ENCODE measurements at places on chromosomes 12 and 14.

- no peak for DNase-seq
Observed at GRCh38 chr12:57623385-57623784, 9.6 kb downstream of the B4GALNT1 start.

DNA sequence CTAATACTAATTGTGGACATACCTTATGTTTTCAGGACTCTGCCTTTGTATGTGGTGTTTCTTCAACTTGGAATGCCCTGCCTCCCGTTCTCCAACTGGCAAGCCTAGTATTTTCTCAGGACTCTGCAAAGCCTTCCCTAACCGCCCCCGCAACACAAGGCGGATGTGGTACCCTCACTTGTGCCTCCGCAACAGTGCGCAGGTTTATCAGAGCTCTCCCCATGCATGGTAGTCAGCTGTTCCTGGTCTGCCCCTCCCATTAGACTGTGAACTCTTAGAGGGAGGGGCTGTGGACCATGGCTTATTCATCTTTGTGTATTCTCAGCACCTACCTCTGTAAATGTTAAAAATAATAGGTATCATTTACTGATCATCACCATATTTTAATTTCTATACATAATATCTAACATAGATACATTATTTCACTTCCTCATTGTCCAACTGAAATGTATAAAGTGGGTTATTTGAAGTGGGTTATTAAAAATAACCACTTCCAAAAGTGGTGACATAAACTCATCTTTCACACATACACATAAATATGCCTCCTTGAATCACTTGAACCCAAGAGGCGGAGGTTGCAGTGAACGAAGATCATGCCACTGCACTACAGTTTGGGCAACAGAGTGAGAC, 9.0 kb downstream of the LPAR5 start:
- peak; percentile 25 for DNase-seq

DNA sequence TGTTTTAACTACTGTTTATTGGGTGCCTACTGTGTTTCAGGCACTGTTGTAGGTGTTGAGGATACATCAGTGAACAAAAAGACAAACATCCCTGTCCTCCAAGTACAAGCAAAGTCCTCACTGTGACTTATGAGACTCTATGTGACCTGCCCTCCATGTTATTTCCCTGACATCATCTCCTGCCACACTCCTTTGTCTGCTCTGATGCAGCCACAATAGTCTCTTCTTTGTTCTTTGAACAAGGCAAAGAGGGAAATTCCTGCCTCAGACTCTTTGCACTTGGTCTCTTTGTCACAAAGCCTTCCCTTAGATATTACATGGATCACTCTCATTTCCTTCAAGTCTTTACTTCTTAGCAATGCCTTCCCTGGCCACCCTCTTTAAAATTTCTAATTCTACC, 240.1 kb upstream of the SRRM4 start:
- no peak for DNase-seq

GRCh38 chr14:74425525-74426201, 347 bp downstream of the SYNDIG1L start:
- DNase-seq = peak; percentile 66

GRCh38 chr14:77037938-77038568, 9.5 kb upstream of the IRF2BPL start:
- DNase-seq = peak; percentile 64

GRCh38 chr12:39587225-39587624, 32.4 kb downstream of the ABCD2 start:
- DNase-seq = peak; percentile 18

DNA sequence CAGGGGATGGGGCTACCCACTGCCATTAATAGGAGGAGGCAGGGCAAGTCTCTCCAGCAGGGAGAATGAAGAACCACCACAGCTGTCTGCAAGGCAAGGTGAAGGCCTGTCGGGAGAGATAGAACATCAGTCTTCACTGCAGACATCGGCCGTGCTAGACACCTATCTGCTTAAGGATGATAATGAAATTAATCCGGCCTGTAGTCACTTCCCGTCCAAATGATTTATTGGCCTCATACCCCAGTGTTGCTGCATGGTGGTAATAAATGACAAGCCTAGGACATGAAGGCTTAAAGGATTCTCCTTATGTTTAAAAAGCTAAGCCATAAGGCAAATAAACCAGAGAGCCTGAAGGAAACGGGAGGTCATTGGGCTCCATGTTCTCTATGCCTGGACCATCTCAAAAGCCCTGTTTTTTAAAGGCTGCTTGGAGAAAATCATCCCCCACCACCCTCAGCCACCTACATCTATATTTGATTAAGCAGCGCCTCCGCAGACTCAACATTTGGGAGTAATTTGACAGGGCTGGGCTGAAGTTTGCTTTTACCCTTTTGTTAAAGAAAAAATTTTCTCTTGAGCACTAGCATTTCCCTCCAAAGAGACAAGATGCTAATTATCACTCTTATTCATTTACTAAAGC, 137.7 kb downstream of the PLXNC1 start:
- no peak for DNase-seq

GRCh38 chr14:20934148-20934762, 21.0 kb upstream of the RNASE2 start:
- DNase-seq = peak; percentile 27

DNA sequence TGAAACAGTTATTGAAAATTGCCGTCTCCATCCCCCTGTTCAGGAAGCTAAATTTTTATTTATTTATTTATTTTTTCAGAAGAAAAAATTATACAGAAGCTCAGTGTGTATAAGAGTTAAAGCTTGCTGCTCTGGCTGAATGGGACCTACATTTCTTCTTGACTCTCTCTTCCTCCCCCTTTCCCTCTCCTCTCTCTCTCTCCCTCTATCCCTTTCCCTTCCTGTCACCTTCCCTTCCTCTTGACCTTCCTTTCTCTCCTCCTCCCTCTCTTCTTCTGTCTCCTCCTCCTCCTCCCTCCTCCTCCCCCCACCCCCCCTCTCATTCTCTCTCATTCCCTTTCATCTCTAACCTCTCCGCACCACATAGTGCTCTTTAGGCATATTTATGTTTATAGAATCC, 39.1 kb downstream of the APAF1 start:
- DNase-seq = no peak

DNA sequence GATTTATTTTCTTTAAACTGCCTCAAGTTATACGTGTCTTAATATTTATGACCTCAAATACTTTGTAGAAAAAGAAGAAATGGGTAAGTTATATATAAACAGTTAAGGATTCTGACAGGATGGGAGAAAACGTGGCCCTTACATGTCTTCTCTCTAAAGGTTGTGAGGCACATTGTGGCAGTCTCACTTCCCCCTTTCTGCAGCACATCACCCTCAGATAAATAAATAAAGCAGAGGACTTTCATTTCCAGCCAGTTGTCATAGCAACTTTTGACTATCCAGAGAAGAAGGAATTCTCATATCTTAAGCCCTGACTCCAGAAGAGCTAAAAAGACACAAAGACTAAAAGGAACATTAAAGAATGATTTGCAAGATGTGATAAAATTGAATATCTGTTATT, 28.8 kb upstream of the CEP83 start:
- DNase-seq = no peak

DNA sequence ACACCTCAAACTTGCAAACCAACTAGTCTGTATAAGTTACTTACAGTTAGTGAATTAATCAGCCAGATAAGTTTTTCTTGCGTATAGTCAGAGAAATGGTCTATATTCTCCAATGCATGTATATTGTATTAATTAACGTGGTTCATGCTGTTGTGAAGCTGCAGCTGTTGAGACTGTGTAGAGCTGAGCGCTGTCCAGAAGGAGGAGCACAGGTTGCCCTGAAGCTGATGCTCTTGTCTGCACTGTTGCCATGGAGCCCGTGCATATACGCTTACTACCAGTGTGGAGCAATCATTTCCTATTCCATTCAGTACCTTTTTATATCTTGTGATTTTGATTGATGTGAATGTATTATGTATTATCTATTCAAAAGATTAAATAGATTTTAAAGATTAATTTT, 74.3 kb upstream of the ARID2 start:
- peak; percentile 52 for DNase-seq

GRCh38 chr12:14975457-14975856, 2.6 kb downstream of the PDE6H start:
- DNase-seq = no peak

DNA sequence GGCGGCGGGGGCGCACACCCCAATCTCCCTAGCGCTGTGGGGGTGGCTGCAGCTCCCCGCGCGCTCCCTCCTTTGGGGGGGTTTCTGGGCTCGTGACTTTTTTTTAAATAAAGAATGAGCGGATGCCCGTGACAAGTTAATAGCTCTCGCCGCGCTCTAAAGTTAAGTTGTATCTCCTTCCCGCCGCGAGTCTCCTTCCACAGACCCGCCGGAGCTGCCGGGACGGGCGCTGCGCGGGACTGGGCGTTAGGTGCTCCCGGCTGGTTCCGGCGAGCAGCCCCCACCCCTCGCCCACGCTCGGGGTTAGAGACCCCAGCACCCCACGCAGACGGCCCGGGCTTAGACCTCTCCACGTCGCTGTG, 82.6 kb upstream of the HMGA2 start:
- DNase-seq = no peak

- peak; percentile 67 for DNase-seq
Observed at GRCh38 chr12:92144631-92145480, 790 bp downstream of the BTG1 start.

GRCh38 chr14:91302391-91302790, 57.9 kb upstream of the GPR68 start:
- DNase-seq = no peak

DNA sequence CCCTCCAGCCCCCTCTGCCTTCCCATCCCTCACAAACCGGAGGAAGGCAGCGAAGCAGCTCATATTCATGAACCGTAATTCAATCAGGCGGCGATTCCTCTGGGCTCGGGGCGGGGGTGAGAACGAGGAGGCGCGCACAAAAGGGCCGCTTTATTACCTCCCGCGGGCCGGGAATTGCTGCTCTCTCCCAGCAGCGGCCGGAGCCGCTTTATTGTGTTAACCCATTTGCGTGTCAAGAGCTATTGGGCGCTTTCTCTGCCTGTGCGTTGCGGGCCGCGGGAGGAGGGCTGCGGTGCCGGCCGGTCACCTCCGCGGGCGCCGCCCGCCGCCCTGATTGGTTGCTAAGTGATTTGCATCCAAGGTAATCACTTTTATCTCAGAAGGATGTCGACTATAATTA, 4.8 kb downstream of the FAM222A start:
- no peak for DNase-seq

GRCh38 chr12:15679151-15679550, 110.0 kb downstream of the EPS8 start:
- DNase-seq = no peak

DNA sequence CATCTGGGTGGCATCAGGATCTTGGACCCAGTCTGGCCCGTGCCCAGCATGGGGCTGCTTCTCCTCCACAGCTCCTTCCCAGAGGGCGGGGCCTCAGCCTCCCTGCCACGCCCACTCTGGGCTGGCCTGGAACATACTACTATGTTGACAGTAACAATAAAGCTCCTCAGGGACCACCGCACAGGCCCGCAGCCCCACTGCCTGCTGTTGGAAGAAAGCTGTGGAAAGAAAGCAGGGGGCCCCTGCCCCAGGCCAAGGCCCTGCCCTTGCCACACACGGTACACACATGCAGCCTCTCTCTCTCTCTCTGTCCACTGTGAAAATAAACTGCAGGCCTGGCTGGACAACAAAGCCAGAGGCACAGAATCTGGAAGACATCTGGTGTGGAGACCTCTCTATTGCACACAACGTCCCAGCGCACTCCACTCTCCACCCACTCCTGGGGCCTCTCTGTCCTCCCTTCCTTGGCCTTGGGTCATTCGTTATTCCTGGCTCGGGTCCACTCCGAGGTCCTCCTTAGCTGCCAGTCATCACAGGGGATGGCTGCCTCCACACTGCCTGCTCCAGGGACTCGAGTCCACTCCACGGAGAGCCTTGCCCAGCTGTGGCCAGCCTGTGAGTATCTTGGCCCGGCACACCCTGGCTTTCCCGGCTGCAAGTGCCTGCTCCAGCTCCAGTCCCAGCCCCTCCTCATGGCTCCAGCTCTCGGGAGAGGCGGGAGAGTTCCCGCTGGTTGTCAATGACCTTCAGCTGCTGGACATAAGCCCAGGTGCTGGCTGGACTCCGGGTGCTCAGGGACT, 11.8 kb upstream of the ENDOU start:
- DNase-seq = no peak

DNA sequence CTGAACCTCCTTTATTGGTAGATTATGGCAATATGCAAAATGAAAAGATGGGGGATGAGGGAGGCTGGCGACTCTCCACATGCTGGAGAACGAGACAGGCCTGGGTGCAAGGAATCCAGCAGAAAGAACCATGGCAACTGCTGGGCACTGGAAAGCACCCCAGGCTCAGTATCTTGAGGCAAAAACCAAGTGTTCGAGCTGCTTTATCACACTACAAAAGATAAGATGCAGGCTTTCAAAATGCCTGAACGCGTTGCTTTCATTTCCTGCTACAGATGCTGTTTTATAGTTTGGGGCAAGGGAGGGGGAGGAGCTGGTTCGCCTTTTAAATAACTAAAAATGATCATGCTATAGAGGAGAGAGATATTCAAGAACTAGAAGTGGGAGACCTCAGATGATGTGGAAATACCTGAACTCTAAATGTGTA, 38.9 kb downstream of the NIN start:
- DNase-seq = no peak

- DNase-seq = no peak
Observed at GRCh38 chr12:121980191-121980891, 41.3 kb upstream of the BCL7A start.

GRCh38 chr14:99175331-99176155, 96.5 kb downstream of the BCL11B start:
- peak; percentile 15 for DNase-seq

DNA sequence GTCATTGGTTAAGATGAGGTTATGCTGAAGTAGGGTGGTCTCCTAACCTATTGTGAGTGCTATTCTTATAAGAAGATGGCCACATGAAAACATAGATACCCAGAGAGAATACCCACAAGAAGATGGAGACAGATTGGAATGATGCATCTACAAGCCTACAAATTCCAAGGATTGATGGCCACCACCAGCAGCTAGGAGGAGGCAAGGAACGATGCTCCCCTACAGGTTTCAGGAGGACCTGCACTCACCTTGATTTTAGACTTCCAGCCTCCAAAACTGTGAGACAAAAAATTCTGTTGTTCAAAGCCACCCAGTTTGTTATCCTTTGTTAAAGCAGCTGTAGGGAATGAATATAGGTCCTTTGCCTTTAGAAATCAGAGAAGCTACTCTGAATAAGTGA, 227.4 kb downstream of the NEDD1 start:
- no peak for DNase-seq

DNA sequence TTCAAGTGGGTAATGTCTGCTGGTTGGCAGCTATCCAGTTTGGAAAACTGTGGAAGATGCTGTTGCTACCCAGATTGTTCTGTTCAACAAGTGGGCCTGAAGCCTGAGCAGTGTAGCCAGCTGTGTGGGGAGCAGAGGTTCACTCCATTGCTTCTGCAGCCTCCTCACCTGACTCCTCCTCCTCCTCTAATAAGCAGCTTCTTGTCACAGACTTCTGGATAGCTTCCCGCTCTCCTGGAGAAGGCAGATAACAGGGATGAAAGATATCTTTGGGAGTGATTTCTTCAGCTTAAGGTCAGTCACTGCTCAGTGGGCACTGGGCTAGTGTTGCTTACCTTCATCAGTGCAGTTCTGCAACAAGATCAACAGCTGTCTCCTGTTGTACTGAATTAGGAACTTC, 2.0 kb downstream of the POP5 start:
- DNase-seq = no peak
